ENCODE measurements at places on chromosomes 1 and 21. TPM values are rescaled to one million over a fixed set of nuclear protein-coding genes. Genes with fewer than 3 reads are reported as not detected.

The PGBD5 gene
- total RNA-seq: 0.21 TPM

The LCE1C gene
- not detected for total RNA-seq

The ERMAP gene
- total RNA-seq: 1.8 TPM

The SUSD4 gene
- 0.73 TPM for total RNA-seq

DNA sequence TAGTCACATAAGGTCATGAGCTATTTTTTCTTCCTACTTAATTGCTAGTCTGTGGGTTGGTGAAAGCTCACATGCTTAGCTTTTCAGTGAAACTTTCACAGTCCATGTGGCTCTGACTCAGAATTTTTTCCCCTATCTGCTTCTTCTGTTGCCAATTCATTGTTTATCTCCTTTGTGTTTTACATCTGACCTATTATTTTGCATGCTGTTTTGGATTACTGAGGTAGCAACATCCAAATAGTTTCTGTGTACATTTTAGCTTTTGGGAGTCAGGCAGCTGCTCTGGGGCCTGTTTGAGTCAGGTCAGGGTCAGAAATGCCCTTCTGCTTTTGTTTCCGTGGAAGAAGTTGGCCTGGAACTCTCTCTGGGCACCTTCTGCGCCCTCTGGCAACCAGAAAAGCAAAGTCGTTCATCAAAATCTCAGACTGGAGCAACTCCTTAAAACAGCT, 40.0 kb downstream of the ROR1 start:
- no peaks in the 10 kb centered on the region for H3K36me3 ChIP-seq
- H3K4me3 ChIP-seq: no peak overlapping the region
- H3K4me1 ChIP-seq: no peaks in the 10 kb centered on the region
- H3K27ac ChIP-seq: peak overlapping the region; percentile 88
- H3K27me3 ChIP-seq: no peaks in the 10 kb centered on the region

DNA sequence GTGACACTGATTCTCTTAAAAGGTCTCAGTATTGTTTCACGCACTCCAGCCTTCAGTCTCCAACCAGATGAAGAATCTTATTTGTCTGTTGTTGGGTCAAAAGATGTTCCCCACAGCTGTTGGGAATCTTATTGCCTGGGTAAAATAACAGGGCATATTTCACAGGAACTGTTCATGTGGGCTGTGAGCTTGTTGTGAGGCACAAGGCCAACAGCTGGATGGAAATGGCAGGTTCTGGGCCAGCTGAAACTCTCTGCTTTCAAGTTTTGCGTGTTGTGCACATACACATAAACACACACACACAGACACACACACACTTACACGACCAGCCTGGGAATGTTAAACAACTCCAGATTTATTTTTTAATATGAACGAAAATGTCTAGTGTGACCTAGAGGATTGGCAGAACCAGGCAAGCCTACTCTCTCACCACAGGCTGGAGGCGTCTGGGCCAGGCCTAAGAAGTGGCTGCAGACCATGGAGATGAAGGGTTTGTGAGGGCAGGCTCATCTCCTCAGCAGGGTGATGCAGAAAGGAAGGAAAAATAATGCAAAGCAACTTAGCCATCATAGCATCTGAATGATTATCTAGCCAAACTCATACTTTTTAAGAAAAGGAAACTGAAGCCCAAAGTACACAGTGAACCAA, 357.0 kb downstream of the TTLL7 start:
- no peak overlapping the region for H3K4me3 ChIP-seq
- H3K4me1 ChIP-seq: no peaks in the 10 kb centered on the region
- H3K27ac ChIP-seq: peak overlapping the region; percentile 54
- no peaks in the 10 kb centered on the region for H3K27me3 ChIP-seq
- H3K36me3 ChIP-seq: no peaks in the 10 kb centered on the region
- no peak for DNase-seq

GRCh38 chr1:230351514-230351913, 74.6 kb downstream of the PGBD5 start:
- H3K27me3 ChIP-seq: no peaks in the 10 kb centered on the region
- no peak overlapping the region for H3K4me3 ChIP-seq
- H3K36me3 ChIP-seq: no peaks in the 10 kb centered on the region
- H3K27ac ChIP-seq: no peak overlapping the region
- no peak for DNase-seq

All from uterus (tissue), 4 donors.